ENCODE measurements at places on chromosomes 1 and 21.

- DNase-seq, result no peak
These were observed 8.6 kb upstream of the EDN2 start for GRCh38 chr1:41493117-41493536.

DNA sequence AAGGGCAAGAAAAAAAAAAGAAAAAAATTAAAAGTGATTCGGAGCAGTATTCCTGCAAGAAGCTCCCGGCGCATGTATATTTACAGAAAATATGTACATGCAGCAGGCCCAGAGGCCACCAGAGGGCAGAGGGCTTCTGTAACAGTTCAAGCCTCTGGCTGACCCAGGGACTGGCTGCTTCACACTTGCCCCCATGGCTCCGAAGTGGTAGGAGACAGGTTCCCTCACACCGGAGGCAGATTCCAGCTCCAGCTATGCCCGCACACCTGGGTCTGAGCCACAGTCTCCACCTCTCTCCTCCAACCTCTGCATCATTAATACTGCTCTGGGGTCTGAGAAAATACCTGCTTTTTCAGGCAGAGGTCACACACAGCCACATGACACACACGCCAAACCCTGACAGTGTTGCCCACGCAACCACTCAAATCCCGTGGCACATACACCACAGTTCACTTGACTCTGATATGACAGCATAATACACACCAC lies 2.2 kb upstream of the ARHGAP30 start:
- DNase-seq, result no peak

DNA sequence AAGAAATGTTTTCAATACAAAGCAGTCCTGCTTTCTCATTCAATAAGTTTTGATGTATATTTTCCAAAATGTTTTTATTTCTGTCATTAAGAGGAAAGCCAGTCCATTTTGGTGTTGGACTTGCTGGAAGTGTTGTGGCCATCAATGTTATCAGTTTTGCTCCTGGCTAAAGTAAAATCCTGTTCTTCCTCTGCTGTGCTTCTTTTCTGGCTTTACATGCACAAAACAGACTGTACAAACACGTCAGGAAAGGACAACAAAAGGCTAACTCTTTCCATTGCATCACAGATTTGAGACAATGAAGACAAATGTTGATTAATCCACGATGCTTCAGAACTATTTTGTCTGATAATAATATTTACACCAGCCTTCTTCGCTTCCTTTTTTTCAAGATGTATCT lies 735.4 kb downstream of the LTN1 start:
- DNase-seq, result no peak

DNA sequence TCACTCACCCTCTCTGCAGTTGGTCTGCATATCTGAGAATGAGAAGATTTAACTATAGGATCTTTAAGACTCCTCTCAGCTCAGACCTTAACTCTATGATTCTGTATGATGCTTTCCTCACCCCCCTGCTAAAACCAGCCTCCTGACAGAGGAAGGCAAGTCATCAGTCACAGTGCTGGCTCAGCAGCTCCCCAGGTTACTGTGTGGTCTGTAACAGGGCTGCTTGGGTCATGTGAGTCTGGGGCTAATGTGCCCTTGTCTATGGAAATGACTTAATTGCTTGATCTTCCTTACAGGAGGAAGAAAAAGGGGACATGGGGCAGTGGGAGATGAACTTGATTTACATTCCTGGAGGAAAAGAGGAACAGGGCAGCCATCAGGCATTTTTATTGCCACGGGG lies 625.6 kb downstream of the PTPRU start:
- DNase-seq, result no peak

GRCh38 chr1:208497866-208498541 lies 253.8 kb upstream of the PLXNA2 start:
- DNase-seq, result no peak

DNA sequence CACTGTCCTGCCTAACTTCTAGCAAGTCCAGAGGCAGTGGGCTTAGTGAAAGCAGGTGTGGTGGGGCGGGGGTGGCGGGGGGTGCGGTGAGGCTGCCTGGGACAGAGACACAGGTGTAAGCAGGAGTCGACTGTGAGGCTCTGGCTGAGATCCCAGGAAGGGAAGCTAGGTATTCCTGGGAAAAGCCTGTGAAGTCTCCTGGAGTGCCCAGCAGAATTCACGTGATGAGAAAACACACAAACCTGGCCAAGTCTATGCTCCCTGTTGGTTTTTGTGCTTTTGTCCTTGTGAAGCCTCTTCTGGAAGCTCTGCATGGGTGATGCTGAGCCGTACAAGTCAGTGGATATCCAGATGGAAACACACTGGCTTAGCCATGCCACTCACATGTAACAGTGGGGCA lies 5.3 kb downstream of the GALNT2 start:
- no peak for DNase-seq

- DNase-seq, result no peak
These were observed 50.9 kb downstream of the NTMT2 start for GRCh38 chr1:170196490-170197236.

DNA sequence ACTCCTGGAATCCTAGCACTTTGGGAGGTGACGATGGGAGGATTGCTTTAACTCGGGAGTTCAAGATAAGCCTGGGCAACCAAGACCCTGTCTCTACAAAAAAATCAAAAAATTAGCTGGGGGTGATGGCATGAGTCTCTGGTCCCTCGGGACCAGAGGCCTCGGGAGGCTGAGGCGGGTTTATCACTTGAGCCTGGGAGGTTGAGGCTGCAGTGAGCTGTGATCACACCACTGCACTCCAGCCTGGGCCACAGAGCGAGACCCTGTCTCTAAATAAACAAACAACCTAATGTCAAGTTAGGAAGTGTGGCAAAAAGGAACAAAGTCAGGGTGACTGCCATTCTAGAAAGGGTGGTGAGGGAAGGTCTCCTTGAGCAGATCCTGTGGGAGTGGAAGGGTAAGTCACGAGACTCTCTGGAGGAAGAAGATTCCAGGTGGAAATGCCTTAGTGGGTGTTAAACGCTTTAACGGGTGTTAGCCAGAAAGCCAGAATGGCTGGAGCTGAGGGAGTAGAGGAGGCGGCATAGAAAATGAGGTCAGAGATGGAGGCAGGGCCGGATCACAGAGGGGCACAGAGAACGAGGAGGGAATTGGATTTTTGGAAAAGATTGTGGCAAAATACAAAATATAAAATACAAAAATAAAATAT lies 62.2 kb upstream of the ATP5PO start:
- no peak for DNase-seq

- no peak for DNase-seq
These were observed 32.6 kb downstream of the CTBS start for GRCh38 chr1:84541679-84542078.

- DNase-seq, result no peak
These were observed 15.6 kb downstream of the CADM3 start for GRCh38 chr1:159187033-159187432.

- DNase-seq, result no peak
These were observed 20.8 kb upstream of the IL10 start for GRCh38 chr1:206792939-206793607.

GRCh38 chr1:24299901-24300300 lies 19.3 kb upstream of the GRHL3 start:
- no peak for DNase-seq

GRCh38 chr21:31586118-31586517 lies 73.4 kb upstream of the SOD1 start:
- DNase-seq, result no peak

GRCh38 chr1:37306871-37307270 lies 167.5 kb upstream of the ZC3H12A start:
- DNase-seq, result no peak

GRCh38 chr1:240582953-240583352 lies 29.0 kb downstream of the GREM2 start:
- no peak for DNase-seq

DNA sequence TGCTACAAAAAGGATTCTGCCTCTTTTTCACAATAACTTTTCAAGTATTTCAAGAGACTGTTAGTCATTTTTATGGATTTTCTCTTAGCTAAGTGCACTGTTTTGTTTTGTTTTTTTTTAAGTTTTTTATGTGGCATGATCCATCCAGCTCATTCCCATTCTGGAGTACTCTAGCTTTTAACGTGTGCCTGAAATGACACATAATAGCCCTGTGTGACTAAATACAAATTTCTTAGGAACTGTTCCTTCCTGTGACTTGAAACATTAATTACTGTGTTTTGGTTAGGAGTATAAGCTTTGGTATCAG lies 143.9 kb downstream of the HS2ST1 start:
- no peak for DNase-seq
